Fibroblast of skin of left quadriceps (primary cell): ENCODE measurements at places on chromosomes 3 and 15.
A peak's percentile ranks its signal among the peaks of the same experiment; 100 is the strongest.

DNA sequence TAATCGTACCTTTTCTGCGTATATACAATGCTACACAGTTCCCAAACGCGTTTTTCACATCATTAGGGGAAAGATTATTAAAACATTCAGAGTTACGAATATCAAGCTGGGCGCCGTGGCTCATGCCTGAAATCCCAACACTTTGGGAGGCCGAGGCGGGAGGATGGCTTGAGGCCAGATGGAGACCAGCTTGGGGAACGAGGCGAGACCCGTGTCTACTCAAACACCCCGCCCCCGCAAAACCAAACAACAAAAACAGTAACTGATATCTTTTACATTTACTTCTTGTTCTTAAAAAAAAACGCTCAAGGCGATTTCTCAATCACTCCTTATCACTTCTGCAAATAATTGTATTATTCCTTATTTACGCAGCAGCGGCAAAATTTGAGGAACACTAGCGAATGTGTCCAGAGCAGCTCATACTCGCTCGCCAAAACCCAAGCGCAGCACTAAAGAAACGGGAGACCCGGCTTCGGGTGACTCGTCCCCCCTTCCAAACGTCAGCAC, 1.2 kb downstream of the ZBTB11 start:
- DNase-seq = no peak

DNA sequence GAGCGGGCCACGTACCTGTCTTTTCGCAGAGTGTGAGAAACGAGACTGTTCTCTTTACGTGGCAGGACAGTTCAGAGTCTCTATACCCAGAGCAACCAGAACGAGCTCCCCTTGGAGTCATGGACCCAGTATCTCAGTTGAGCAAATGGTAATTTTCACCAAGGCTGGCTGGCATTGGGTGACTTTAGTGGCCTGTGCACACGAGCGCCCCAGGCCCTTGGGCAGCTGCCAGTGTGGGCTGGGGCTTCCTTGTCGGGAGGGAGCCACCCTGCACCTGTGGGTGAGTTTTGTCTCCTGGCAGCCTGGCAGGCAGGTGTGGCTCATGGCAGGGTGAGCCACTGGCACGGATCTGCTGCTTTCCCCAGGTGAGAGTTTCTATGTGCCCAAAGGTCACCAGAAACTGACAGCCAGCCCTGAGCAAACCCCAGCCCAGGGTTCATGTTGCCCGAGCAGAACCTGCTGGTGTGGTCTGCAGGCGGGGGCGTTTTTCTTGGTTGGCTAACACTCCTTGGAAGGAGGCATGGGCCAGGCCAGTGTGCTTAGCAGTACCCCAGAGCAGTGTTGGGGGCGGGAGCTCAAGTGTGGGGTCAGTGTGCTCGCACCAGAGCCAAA, 135.0 kb downstream of the TJP1 start:
- no peak for DNase-seq

DNA sequence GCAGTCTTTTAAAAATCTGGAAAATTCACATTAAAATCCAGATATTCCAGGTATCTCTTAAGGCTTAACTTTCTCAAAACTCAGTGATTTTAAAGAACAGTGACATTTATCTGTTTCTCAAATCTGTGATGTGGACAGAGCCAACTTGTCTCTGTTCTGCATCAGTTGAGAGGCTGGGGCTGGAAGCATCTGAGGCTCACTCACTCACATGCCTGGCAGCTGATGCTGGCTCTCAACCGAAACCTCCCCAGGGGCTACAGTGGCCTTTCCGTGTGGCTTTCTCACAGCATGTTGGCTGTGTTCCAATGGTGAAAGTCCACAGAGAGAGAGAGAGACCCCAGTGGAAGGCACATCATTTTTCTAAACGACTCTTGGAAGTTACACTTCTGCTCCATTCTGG, 53.5 kb downstream of the CEMIP start:
- no peak for DNase-seq

- DNase-seq = no peak
Observed at GRCh38 chr3:49004352-49005302, 2.6 kb upstream of the WDR6 start.

DNA sequence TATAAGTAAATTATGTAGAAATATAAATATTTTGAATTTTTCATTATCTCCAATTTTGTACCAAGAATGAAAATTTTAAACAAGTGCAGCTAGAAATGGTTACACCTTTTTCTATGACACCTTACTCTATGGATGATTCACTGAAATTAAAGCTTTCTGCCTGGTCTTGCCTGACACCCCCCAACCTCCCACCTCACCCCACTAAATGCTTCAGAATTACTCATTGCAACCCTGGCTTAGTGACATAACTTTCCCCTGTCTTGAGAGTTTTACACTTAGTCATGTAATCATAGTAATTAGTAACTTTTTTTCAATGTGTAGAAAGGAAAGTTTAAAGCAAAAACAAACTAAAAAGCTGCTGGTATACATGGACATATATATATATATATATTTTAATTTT, 42.0 kb upstream of the MEIS2 start:
- no peak for DNase-seq

DNA sequence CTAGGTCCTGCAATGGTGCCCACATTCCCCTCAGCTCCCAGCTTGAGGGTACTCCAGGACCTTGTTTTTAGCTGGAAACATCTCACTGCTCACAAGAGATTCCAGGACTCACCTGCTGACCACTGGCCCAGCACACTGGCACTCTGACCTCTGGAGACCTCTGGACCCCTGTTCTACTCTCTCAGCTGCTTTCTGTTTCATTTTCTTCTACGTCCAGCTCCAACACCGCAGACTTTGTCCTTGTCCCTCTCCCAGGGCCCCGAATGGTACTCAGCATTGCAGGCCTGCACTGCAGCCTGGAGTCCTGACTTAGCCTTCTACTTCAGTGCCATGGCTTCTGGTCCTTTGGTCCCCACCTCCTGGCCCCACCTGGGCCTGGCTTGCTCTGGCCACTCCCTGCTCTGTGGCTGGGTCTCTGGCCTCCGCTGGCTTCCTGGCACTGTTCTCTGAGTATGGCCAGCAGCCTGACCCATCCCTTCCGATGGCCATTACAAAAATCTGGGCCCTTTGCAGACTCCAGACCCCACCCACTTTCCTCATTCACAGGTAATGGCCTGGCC, 27.9 kb downstream of the KY start:
- no peak for DNase-seq

DNA sequence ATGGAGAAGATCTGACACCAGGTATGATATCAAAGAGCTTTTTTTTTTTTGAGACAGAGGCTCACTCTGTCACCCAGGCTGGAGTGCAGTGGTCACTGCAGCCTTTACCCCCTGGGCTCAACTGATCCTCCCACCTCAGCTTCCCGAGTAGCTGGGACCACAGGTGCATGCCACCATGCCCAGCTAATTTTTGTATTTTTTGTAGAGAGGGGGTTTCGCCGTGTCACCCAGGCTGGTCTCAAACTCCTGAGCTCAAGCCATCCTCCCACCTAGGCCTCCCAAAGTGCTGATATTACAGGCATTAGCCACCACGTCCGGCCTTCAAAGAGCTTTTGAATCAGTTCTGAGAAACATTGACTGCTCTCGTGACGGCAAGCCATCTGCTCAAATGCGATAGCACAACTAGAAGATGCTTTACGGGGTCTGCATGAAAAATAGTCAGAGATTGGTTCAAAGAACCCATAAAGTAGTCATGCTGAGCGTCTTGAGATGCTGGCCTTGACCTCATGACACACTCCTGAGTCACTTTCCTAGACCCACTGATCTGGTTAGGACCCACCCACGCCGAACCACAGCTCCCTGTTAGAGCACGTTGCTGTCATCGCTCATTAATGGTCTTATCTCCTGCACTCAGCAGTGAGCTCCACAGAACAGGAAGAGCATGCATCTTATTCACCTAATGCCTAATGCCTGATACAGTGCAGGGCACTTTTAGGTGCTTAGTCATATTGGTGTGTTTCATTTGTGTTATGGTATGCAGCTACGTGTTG, 57.0 kb upstream of the NR2F2 start:
- peak; percentile 98 for DNase-seq

DNA sequence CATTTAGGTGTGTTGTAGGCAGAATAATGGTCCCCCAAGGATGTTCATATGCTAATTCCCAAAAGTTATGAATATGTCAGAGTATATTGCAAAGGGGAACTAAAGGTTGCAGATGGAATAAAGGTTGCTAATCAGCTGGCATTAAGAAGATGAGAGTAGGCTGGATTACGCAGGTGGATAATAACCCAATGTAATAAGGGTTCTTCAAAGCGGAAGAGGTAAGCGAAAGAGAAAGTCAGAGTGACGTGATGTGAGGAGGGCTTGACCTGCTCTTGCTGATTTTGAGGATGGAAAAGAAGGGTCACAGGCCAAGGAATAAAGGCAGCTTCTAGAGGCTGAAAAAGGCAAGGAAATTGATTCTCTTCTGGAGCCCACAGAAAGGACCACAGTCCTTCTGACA, 104.0 kb downstream of the STRIT1 start:
- no peak for DNase-seq

DNA sequence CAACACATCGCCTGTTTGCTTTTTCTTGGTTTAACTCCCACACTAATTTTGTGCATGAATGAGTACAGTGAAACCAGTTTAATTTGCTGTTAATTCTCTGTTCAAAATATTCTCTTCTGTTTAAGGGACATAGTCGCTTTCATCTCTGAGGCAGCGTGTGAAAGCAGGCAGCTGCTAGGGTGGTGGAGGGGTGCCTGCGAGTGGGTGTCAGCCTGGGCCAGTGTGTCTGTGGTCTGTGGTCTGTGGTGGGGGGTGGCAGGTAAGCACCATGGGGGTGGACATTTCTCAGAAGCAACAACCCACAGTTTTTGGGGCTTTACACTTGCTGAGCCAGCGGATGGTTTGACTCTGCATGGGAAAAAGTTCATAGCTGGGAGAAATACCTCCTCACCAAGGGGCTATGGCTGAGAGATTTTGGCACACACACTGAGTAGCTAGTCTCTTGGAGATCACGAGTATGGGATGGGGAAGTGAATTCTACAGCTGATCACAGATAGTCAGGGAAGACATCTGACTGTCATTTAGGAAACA, 109.2 kb downstream of the EPHB1 start:
- no peak for DNase-seq

GRCh38 chr3:36318621-36319200, 61.6 kb upstream of the STAC start:
- DNase-seq = no peak
